Uterus (tissue), 4 donors: ENCODE measurements at places on chromosomes 2 and 18.

- H3K27me3 ChIP-seq = no peaks in the 10 kb centered on the region
- peak overlapping the region; percentile 23 for H3K27ac ChIP-seq
- H3K36me3 ChIP-seq = no peaks in the 10 kb centered on the region
- H3K4me1 ChIP-seq = peaks cover 10% of the 10 kb centered on the region
These were observed 289.2 kb upstream of the CCDC68 start for GRCh38 chr18:55248495-55248894.

DNA sequence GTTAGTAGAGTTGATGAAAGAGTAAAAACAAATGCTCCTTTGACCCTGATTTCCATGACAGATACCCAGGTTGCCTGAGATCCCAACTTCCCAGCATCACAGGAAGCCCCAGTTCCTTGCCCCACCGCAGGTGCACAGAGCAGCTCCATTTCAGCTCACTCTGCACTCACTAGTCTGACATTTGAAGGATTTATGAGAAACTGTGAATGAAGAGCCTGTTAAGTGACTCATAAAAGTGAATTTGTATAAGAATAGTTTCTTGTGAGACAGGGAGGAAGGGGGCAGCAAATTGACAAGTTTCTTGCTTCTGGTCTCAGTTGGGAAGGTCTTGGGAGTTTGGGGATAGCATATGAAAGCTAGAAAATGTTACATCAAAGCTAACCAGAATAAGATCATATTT is 248.7 kb upstream of the ATP5MC3 start:
- H3K4me3 ChIP-seq = no peak overlapping the region
- no peak overlapping the region for H3K27ac ChIP-seq
- DNase-seq = no peak
- no peaks in the 10 kb centered on the region for H3K36me3 ChIP-seq
- H3K4me1 ChIP-seq = no peaks in the 10 kb centered on the region
- H3K27me3 ChIP-seq = no peaks in the 10 kb centered on the region

DNA sequence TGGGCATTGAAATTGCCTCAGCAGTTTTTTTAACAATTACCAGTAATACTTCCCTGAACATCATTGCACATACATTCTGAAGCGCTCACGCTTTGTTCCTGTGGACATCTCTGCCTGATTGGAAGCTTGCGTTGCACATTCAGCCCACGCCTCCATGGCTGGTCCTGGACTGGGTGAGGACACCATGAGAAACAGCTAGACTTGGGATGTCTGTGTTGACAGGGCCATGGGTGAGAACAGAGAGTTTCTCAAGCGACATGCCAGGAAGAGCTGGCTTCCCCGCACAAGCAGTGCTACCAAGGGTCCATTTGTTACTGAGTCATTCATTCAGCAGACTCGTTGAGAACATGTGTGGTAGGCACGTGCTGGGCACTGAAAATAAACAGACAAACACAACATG is 166.3 kb downstream of the GBX2 start:
- H3K4me1 ChIP-seq = no peaks in the 10 kb centered on the region
- H3K4me3 ChIP-seq = no peak overlapping the region
- no peaks in the 10 kb centered on the region for H3K36me3 ChIP-seq
- no peak overlapping the region for H3K27ac ChIP-seq
- no peaks in the 10 kb centered on the region for H3K27me3 ChIP-seq

DNA sequence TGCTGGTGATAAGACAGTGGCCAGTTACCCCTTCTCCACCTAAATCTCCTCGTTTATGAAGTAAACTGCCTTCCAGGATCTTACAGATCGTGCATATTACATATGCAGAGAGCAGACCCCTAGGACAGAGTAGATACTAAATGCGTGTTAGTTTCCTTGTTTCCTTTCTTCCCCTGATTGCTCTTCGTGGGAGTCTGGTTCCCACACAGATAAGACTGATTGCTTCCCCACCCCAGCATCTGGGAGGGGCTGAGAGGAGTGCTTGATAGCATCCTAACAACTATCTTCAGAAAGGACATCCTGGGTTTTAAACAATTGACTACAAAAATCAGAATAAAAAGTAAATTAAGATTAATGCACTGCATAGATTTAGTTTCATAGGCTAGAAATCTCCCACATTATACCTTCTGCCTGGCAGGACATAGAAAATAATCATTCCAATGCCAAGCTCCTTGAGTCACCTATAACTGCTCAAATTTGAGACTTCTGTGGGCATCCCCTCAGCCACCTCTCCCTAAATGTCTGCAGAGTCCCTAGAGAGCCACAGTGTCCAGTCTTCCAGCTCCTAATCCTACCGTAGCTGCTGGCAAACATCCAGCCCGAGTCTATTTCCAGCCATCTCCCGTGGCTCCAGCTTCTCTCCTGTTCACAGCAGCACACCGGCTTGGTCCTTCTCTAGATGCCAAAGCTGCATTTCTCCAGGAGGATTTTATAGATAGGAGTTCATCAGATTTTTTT is 128.3 kb downstream of the LRRC30 start:
- no peaks in the 10 kb centered on the region for H3K27me3 ChIP-seq
- no peak for DNase-seq
- H3K4me1 ChIP-seq = no peaks in the 10 kb centered on the region

GRCh38 chr2:113174376-113174750 is 592 bp downstream of the PSD4 start:
- no peak overlapping the region for H3K4me3 ChIP-seq
- no peak for DNase-seq
- H3K36me3 ChIP-seq = no peaks in the 10 kb centered on the region
- H3K4me1 ChIP-seq = no peaks in the 10 kb centered on the region
- H3K27ac ChIP-seq = no peak overlapping the region
- H3K27me3 ChIP-seq = no peaks in the 10 kb centered on the region

GRCh38 chr18:76496194-76496890 is 1.3 kb upstream of the ZNF516 start:
- no peaks in the 10 kb centered on the region for H3K4me1 ChIP-seq
- H3K27me3 ChIP-seq = no peaks in the 10 kb centered on the region
- peak; percentile 89 for DNase-seq
- H3K36me3 ChIP-seq = no peaks in the 10 kb centered on the region
